Fibroblast of skin of right biceps (primary cell): ENCODE measurements at places on chromosomes 16 and 17.

DNA sequence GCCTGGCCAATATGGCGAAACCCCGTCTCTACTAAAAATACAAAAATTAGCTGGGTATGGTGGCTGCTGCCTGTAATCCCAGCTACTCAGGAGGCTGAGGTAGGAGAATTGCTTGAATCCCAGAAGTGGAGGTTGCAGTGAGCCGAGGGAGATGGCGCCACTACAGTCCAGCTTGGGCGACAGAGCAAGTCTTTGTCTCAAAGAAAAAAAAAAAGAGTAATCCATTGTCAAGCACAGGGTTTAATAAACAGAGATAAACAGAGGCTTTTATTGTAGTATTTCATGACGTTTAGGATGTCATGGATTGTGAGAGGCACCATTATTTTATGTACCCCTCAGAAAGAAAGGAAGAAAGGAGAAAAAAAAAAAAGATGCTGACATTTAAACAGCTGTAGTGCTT lies 75.2 kb upstream of the RNU2-1 start:
- no peak for DNase-seq

- DNase-seq, result peak; percentile 40
Observed at GRCh38 chr16:12096157-12096777, 119.7 kb downstream of the SNX29 start.

DNA sequence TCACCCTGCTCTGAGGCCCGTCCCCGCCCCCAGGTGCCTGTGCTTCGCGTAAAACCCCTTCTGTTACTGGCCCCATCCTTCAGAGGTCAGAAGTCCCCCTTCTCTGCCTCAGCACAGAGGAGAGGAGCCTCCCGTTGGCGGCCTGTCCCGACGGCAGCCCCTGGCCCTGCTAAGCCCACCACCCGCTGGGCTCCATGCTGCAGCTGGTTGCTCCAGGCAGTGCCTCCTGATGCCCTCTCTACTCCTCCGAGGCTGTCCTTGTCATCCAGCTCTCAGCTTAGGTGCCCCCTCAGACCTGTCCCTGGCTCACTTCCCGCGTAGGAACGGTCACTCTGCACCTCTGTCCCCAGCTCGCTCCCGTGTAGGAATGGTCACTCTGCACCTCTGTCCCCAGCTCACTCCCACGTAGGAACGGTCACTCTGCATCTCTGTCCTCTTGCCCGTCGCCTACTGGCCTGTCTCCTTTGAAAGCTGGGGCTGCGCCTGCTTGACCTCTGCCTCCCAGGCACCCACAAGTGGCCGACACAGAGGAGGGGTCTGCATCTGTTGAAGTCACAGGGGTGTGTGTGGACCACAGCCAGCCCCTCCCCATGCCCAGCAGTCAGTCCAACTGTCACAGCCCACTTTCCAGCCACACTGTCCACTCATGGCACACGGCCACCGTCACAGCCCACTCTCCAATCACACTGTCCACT lies 31.7 kb upstream of the ZC3H18 start:
- no peak for DNase-seq

DNA sequence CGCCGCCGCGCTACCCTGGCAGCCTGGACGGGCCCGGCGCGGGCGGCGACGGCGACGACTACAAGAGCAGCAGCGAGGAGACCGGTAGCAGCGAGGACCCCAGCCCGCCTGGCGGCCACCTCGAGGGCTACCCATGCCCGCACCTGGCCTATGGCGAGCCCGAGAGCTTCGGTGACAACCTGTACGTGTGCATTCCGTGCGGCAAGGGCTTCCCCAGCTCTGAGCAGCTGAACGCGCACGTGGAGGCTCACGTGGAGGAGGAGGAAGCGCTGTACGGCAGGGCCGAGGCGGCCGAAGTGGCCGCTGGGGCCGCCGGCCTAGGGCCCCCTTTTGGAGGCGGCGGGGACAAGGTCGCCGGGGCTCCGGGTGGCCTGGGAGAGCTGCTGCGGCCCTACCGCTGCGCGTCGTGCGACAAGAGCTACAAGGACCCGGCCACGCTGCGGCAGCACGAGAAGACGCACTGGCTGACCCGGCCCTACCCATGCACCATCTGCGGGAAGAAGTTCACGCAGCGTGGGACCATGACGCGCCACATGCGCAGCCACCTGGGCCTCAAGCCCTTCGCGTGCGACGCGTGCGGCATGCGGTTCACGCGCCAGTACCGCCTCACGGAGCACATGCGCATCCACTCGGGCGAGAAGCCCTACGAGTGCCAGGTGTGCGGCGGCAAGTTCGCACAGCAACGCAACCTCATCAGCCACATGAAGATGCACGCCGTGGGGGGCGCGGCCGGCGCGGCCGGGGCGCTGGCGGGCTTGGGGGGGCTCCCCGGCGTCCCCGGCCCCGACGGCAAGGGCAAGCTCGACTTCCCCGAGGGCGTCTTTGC lies 3.1 kb downstream of the HIC1 start:
- peak; percentile 60 for DNase-seq

DNA sequence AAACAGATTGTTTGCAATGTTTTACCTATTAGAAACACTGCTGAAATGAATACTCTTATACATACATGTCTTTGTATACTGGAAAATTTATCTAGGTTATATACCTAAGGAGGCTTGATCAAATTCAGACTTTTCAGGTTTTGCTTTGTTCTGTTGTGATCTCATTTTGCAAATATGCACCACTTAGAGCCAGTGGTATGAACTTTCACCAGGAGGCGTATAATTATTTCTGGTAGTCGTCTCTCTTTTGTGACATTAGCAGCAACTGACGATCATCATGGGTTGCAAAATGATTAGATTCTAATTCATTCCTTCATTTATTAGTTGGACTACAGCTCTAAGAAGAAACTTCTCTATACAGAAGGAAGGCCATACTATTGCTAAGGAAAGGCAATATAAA lies 26.9 kb downstream of the AP1G1 start:
- DNase-seq, result peak; percentile 13

DNA sequence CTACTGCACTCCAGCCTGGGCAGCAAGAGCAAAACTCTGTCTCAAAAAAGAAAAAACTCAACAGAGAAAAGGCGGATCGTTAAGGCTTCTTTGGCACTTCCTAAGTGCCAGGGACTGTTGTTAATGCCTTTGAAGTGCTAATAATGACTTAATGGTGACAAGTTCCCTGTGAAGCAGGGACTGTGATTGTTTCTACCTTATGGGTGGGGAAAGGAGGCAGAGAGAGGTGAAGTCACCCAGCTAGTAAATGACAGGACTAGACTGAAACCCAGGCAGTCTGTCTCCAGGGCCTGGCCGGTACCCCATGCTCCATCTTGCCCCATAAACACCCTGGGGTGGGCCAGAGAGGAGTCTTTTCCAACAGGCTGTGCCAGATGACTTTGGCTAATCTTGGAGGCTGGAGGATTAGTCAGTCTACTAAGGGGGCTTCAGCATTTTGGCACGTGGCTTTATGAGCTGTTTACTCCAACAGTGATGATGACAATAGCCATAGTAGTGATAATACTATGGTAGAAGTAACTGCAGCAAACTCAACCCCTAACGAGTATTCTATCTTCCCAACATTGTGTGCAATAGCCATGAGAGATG lies 26.9 kb downstream of the ABCC1 start:
- DNase-seq, result no peak

- DNase-seq, result no peak
Observed at GRCh38 chr17:50590946-50591737, 30.6 kb downstream of the CACNA1G start.

- DNase-seq, result no peak
Observed at GRCh38 chr16:65038100-65038499, 83.8 kb downstream of the CDH11 start.

DNA sequence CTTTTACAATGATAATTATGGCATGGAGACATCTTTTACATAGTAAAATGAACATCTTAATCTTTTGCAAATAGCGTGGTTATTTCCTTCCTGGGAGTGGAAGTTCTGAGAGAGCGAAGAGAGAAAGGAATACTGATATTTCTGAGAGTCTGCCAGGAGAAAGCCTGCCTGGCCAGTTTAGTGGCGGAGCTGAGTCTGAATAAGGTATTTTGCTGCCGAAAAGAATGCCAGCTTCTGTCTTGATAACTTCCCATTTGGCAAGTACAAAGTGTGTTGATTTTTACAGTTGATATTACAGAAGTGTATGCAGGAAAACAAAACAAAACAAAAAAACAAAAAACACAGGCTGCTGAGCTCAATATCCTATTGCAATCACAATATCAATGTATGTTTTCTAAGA lies 55.9 kb downstream of the KCNJ2 start:
- no peak for DNase-seq

DNA sequence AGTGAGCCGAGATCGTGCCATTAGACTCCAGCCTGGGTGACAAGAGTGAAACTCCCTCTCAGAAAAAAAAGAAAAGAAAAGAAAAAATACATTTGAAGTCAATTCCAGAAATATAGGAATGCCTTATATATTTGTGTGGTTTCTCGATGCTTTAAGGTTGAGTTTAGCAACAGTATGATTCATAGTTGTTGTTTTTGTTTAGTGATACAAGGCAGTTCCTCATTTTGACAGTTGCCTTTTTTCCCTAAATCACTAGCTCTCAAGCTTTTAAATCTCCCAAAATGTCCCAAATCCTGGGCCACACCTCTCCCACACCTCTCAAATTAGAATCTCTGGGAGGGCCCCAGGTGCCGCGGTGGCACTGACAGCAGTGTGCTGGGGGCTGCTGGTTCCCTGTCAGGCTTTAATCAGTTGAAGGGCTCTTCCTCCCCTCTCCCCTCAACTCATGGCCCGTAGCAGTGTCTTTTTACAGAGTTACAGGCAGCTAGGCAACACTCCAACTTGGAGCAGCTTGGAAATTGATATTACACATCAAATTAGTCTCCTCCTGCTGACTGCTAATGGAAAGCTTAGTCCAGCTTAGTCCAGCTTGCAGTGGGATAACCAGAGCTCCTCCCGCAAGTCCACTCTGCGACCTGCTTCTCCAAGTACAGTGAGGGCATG lies 58.4 kb downstream of the EPN2 start:
- no peak for DNase-seq

- no peak for DNase-seq
Observed at GRCh38 chr17:29560316-29560715, 6.5 kb downstream of the ABHD15 start.

DNA sequence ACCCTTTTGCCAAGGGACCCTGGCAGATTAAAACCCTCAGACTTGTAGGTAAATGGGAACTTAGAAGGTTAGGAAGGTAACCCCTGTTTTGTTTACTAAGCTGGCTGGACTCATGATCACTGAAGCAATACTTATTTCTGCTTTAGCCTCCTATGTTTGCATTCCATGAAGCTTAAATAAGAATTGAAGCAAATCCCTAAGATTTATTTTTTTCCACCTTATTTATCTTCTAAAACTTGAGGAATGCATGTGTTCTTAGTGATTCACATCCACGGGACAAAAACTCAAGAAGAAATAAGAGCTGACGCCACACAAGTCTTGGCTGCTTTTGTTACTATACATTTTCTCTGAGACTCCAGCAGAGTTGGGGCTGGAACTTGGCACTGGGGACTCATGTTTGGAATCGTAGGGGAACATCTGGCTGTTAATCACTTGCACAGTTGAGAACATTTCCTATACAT lies 35.5 kb downstream of the CLUAP1 start:
- peak; percentile 73 for DNase-seq

- DNase-seq, result peak; percentile 32
Observed at GRCh38 chr17:76179496-76180467, 38.7 kb upstream of the FOXJ1 start.

GRCh38 chr16:19330841-19331397 lies 45.4 kb downstream of the CLEC19A start:
- no peak for DNase-seq

DNA sequence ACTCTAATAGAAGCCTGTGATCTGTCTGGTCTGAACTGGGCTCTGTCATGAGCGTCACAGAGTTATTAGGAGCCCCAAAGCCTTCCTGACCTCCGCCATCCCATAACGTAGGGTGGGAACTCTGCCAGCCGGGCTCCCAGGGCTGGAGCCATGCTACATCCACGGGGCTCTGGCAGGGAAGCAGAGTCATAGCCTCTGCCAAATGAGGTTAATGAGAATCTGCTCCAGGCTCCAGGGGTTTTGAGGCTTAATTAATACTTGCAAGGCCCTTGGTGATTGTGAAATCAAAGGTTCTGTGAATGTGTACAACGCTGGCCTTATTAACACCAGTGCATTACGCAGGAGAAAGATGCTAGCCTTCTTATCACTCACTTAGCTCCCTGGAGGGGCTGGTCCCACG lies 42.4 kb upstream of the ZFP90 start:
- DNase-seq, result no peak

- no peak for DNase-seq
Observed at GRCh38 chr16:11073407-11073999, 129.1 kb downstream of the CLEC16A start.

DNA sequence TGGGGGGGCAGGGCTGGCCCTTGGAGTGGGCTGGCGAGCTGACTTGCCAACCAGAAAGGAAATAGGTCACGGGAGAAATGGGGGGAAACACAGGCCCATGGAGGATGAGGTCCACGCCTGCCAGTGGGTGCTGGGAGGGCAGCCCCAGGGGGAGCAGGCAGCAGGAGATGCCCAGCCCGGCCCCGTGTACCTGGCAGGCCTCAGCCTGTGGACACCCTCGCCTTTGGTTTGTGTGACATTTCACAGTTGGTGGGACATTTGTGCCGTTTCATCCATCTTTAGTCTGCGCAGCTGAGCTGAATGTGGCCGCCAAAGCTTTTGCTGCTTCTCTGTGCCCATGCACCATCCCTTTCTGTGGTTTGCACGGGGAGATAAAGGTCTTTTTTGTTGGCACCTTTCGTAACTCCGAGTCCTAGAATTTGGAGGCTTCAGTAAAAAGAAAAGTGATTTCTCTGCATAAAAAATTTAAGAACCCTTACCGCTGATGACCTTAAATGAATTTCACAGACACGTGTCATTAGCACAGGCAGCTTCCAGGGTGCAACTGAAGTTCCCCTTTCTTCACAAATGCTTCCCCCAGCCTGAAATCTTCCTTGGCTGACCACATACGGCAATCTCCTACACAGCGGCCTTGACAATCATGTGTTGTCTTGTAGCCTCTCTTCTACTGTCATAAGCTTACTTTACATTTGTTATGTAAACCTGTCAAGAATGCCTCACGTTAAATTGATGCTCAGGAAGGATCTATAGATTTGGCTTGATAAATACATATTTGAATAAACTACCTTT lies 193.6 kb downstream of the RPTOR start:
- no peak for DNase-seq

- DNase-seq, result no peak
Observed at GRCh38 chr17:46862949-46863348, 11.6 kb downstream of the WNT9B start.

DNA sequence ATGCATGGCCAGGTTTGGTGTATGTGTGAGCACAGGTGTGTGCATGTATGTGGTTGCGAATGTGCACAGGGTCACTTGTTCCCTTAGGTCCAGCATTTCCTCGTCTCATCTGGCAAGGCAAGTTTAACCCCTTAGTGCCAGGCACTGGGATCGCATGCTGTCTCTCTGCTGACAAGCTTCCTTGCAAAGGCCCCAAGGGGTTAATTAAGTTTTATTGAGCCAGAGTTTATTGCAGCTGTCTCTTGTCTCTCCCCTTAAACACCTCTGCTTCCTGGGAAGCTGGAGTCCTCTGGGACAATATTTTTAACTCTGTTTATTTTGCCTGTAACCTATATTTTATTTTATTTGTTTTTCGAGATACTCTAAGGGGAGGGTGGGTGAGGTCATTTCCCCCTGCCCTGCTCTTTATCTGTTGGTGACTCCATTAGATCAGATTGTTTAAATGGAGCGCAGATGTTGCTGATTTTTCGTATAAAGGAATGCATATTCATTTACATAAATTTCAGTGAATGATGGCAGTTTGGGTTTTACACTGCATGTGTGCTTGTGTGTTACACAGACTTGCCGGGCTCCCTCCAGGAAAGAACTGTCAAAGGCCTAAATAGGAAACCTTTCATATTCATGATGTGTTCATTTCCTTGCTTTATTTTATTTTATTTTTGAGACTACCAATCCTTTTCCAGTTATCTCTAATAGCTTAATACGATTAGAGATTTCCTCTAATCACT lies 99.7 kb downstream of the CBLN1 start:
- no peak for DNase-seq
